ENCODE measurements at places on chromosomes 2 and 18.

DNA sequence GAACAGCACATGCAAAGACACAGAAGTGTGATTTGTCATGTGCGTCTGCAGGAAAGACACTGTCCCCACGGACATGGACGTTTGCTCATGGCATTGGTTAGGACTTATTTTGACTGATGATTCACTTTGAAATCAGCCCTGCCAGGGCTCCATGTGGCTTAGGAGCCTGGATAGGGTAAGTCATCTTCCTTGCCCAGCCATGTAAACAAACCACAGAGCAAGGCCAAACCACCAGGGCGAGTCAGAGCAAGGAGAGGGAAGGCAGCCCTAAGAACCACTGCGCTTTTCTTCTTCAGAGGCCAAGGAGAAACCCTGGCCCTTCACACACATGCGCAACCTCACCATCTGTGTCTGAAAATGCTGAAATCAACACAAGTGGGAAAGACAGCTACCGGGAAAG is 88.8 kb downstream of the GFPT1 start:
- no peak for DNase-seq

DNA sequence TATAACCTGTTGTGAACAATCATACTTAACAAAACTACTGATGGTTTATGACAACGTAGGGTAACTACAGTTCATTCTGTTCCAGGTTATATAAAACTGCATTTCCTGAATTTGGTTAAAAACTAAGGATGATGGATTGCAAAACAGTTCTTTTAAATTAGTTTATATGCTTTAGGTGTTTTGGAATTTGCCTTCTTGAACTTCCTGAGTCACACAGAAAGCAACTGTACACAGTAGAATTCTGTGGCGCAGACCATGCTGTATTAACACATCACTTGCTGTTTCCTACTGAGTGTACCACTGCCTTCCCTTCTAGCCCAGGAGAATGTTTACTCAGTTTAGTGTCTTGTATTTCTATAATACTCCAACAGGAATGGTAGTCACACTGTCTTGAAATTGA is 19.4 kb downstream of the ITGB1BP1 start:
- DNase-seq = no peak

GRCh38 chr18:42025974-42026625 is 71.1 kb downstream of the PIK3C3 start:
- no peak for DNase-seq

DNA sequence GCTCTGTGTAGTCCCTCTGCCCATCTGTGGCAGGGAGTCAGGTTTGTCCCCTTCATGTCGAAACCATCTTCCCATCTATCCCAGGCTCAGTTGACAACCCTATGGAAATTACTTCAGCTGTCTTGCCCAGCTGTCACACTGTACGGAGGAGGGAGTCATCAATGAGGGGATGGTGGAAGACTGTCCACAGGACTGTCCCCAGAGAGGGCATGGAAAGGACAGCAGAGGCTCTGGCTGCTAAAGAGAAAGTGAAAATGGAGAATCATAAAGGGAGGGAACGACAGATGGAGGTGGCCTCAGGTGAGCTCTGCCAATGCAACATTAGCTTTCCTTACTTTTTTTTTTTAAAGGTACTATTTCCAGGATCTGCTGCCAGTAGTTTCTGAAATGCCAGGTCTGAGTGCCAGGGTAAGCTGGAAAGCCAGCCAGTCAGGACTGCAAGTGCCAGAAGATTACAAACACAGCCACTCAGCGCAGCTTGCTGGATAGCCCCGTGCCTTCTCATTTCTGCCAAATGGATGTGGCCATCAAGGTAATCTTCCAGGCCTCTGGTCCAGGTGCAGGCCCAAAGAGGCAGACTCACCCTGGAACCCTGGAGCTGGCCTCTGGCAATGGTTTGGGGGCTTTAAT is 192.8 kb downstream of the AGPS start:
- no peak for DNase-seq

GRCh38 chr2:85319796-85320195 is 8.0 kb downstream of the TGOLN2 start:
- DNase-seq = no peak

DNA sequence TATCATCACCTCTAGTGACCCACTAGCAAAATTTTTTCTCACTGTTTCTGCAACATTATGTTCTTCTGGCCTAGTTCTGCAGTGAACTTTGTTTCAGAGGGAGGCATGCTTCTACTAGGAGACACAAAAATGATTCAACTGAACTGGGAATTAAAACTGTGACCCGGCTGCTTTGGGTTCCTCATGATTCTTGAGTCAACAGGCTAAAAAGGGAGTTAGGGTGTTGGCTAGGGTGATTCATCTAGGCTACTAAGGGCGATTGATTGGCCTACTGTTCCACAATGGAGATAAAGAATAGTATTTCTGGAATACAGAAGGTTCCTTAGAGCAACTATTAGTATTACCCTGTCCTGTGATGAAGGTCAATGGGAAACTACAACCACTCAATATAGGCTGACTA is 179.5 kb downstream of the PPP1R1C start:
- no peak for DNase-seq

DNA sequence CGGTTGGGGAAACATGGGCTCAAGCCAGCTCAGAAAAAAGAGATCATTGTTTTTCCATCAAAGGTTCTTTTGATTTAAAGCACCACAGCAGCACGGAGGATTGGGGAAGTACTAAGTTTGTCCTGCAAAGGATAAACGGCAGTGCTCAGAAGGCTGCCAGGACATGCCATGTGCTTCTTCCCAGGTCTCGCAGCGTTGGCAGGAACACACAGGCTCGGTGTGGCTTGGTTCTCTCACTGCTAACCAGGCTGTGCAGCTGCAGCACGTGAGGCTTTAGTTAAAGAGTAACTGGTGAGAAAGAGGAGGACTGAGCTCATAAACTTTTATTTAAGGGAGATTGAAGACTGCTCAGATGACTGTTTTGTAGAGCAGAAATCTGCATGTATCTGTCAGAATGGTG is 264.3 kb downstream of the TSN start:
- no peak for DNase-seq

- DNase-seq = no peak
Measured at GRCh38 chr2:96772903-96773671, 12.4 kb downstream of the CNNM4 start.

DNA sequence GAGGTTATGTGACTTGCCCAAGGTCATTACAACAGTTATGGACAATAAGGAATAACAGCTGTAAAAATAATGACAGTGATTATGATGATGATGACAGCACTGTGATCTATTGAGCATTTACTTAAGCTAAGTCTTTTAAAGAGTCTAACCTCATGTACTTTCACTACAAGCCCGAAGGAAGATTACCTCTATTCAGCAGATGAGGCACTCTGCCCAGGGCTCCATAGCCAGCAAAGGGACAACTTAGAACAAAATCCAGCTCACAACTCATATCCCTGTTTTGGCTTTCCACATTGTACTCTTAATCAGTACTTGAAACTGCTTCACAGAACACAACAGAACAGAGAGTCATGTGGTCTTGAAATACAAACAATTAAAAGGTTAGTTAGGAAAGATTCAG is 290.2 kb downstream of the ZNF385B start:
- peak; percentile 55 for DNase-seq

DNA sequence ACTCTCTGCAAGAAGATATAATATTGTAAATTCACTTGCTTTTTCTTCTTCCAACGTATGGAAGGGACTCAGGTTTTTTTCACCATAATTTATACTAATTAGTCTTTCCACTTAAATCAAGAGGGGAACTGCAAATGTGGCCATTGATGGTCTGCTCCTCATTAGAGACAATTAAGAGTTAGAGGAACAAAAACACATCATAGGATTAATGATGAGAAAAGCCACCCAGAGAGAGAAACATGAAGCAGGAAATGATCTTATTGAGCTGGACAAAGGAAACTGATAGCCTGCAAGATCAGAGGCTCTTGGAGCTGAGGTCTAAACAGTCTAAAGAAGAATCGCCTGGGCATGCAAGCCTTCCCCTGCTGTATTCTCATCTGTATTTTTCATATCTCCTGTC is 151.2 kb upstream of the NRP2 start:
- DNase-seq = no peak

GRCh38 chr2:98647636-98648035 is 39.2 kb downstream of the UNC50 start:
- no peak for DNase-seq

GRCh38 chr18:25075783-25076182 is 276.2 kb downstream of the ZNF521 start:
- peak; percentile 79 for DNase-seq

GRCh38 chr2:128154225-128154624 is 63.2 kb downstream of the UGGT1 start:
- DNase-seq = no peak
